ENCODE measurements at places on chromosomes 2 and 18.

GRCh38 chr2:74817304-74817675, 16.6 kb upstream of the HK2 start:
- peak overlapping the region; percentile 73 for H3K27ac ChIP-seq
- H3K27me3 ChIP-seq = peaks cover 18% of the 10 kb centered on the region
- no peak overlapping the region for H3K4me3 ChIP-seq

GRCh38 chr2:109473616-109474318, 140.0 kb downstream of the SEPTIN10 start:
- H3K27me3 ChIP-seq = no peaks in the 10 kb centered on the region
- H3K36me3 ChIP-seq = no peaks in the 10 kb centered on the region
- no peaks in the 10 kb centered on the region for H3K4me1 ChIP-seq
- H3K4me3 ChIP-seq = no peak overlapping the region
- no peak for DNase-seq

DNA sequence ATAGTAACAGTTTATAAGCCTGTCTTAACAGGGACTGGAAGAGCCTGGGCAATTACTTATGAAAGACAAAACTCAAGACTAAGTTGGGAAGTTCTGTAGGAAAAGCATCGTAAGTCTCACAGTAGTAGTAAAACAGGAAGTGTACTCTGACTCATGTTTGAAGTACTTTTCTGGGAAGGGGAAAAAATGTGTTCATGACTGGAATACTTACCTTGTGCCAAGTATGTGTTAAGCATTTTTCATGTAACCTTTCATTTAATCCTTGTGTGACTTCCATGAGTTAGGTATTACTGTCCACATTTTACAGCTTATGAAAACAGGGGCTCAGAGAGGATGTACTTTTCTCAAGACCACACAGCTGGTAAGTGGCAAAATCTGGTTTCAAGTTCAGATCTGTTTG, 13.7 kb upstream of the SKOR2 start:
- H3K36me3 ChIP-seq = peaks cover 2% of the 10 kb centered on the region
- DNase-seq = no peak
- H3K27ac ChIP-seq = no peak overlapping the region
- H3K4me1 ChIP-seq = peaks cover 6% of the 10 kb centered on the region
- peaks cover 96% of the 10 kb centered on the region for H3K27me3 ChIP-seq
- H3K4me3 ChIP-seq = no peak overlapping the region

DNA sequence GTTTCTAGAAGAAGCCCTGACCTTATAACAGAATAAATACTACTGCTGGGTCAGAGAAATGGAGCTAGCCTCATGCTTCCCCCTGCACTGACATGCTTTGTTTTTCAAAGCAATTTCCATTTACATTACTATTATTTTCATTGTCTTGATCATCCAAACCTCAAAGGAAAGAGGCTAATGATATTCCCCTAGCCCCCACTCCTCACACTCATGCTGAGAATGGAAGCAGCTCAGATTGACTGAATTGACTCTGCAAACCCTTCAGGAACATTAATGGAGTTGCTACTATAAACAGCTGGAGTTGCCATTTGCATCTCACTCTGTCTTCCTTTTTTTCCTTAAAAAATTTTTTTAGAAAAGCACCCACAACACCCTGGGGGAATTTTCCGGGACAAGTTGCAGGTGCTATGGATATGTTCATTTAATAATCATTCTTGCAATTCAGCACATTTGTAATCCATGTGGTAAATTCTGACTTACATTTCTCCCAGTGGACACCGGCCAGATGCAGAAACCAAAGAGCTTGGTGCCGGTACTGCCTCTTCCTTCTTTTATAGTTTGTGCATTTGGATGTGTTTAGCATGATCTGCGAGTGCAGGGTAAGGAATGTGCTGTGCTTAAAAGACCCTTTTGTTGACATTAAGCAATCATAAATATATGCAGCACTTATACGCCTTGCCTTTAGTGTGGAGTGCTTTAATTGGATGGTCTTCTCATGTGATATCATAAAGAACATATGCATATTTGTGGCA, 103.3 kb upstream of the OSR1 start:
- peaks cover 1% of the 10 kb centered on the region for H3K36me3 ChIP-seq
- H3K4me3 ChIP-seq = no peak overlapping the region
- DNase-seq = no peak
- no peak overlapping the region for H3K27ac ChIP-seq
- peaks cover 3% of the 10 kb centered on the region for H3K4me1 ChIP-seq

- H3K27ac ChIP-seq = no peak overlapping the region
- no peak for DNase-seq
- H3K36me3 ChIP-seq = no peaks in the 10 kb centered on the region
- no peaks in the 10 kb centered on the region for H3K27me3 ChIP-seq
- no peak overlapping the region for H3K4me3 ChIP-seq
These were observed 310.8 kb downstream of the ERBB4 start for GRCh38 chr2:212227755-212228154.

DNA sequence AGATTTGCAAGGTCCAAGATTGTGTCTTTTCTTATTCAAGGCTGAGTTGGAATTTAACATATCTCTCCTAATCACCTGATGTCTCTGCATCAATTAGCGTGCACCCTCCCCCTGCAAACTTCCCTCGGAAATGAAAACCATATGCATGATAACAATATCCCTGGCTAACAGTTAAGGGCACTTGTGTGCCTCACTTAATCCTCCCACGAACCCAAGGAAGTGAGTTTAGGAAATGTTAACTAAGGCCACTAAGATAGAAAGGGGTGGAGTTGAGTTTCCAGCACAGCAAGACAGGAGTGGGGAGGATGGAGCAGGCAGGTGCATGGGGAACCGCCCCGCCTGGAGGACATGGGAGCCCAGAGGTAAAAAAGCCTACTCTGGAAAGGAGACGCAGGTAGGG, 52.4 kb upstream of the PTMA start:
- no peaks in the 10 kb centered on the region for H3K36me3 ChIP-seq
- no peaks in the 10 kb centered on the region for H3K4me1 ChIP-seq
- no peak overlapping the region for H3K4me3 ChIP-seq
- DNase-seq = no peak
- H3K27ac ChIP-seq = no peak overlapping the region
- no peaks in the 10 kb centered on the region for H3K27me3 ChIP-seq

DNA sequence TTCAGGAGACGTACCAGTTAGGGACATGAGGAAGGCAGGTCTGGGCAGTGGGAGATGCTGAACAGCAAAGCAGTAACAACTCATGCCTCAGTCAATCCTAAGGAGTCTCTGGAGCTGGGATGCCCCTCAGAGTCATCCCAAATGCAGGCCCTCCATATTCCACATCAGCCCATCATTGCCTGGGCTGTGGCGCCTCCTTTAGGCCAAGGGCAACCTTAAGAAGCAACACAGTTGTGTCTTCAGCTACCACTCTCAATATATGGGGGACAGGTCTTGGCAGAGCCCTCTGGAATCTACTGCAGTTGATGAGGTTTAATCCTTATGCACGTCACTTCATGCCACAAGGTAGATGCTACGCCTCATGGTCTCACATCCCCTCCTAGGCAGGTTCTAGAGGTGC, 682.0 kb upstream of the RAB6C start:
- H3K4me3 ChIP-seq = no peak overlapping the region
- H3K27ac ChIP-seq = no peak overlapping the region
- DNase-seq = no peak
- no peaks in the 10 kb centered on the region for H3K36me3 ChIP-seq
- H3K27me3 ChIP-seq = peaks cover 10% of the 10 kb centered on the region
- no peaks in the 10 kb centered on the region for H3K4me1 ChIP-seq

Data from progenitor cell of endocrine pancreas (in vitro differentiated cells).